ENCODE measurements at places on chromosomes 1 and 21.

GRCh38 chr1:198641501-198641900 is 2.7 kb downstream of the PTPRC start:
- no peak for DNase-seq

- DNase-seq: no peak
These were observed 431 bp downstream of the EEIG2 start for GRCh38 chr1:108560189-108560873.

DNA sequence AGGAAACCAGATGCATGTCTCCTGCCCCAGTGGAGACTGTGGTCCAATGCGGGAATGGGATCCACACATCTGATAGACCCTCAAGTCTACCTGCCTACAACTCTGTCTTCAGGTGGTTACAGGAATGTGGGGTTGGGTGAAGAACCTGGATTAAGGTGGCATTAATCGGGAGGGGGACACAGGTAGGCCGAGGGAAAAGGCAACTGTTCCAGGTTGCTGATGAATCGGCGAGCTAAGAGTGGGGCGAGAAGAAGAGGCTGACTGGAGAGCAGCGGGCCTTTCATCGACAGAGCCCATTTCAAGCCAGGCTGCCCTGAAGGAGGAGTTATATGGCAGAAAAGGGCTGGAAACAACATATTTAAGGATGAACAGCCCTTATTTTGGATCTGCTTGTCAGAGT is 836 bp downstream of the CD2 start:
- no peak for DNase-seq

DNA sequence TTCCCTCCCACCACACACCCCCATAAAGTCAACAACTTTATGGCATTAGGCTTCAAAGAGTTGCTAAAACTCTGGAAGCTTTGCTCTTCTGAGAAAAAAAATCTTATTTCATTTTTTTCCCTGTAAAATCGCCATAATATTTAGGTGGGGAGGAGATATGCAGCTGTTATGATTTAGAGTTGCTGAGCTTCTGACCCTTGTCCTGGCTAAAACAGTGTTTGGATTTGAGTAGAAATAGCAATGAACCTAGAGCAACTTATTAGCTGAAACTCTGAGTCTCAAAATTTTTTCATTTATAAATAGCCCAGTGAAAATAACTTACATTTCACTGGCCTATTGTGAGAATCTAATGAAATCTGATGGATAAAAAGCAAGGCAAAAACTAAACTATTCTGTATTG is 482.8 kb upstream of the NFIA start:
- DNase-seq: no peak

DNA sequence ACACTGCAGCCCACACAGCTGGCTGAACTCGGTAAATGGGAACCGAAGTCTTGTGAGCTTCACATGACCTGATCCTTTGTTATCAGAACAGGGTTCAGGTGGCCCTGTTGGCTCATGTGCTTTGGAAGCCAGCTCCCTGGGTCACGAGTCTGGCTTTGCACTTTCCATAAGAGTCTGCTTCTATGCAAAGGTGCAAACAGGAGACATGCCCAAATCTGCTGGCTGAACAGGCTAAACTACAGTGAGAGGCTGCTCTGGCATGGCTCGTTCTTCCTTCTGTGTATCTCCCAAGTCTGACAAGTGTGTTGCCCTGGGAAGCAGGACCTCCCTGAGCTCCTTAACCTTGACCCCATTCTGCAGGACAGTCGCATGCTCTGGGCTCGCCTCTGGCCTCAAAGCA is 549.6 kb downstream of the KIF26B start:
- no peak for DNase-seq

Measured in NCI-H1930 (cell line).